Fibroblast of the conjunctiva (primary cell): ENCODE measurements at places on chromosomes 3 and 15.

- no peak for DNase-seq
These were observed 44.3 kb downstream of the IL5RA start for GRCh38 chr3:3065876-3066275.

- no peak for DNase-seq
These were observed 11.5 kb upstream of the ANKRD28 start for GRCh38 chr3:15809313-15809712.

- no peak for DNase-seq
These were observed 155.6 kb upstream of the STT3B start for GRCh38 chr3:31377045-31377642.

DNA sequence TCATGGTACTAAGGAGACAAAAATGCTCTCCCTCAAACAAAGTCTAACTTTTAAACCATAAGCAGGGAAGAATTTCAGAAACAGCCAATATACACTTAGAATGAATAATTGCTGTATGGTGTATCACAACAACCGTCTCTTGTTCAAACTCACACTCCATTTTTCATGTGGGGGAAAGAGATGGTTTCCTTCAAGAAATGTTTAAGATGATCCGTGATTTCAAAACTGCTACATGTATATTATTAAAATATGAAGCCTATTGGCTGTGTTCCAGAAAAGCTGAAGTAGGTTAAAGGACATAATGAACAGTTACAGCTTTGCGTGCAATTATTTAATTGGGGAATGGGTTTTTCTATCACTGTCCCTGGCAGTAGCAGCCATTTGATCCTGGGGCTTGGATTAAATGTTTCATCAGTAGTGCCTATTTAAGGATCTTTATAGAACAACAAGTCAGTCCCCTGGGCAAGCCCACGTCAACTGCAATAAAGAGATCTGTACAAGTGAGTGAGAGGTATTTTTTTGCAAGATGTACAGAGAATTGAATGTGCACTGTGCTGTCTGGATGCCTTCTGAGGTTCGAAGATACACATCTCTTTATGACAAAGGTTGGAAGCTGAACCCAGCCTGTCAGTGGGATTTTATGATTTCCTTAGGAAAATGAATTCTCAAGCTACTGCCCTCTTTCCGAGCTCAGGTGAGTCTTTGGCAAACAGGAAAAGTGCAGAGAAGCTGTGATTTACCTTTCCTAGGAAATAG is 337.2 kb upstream of the RARB start:
- no peak for DNase-seq

DNA sequence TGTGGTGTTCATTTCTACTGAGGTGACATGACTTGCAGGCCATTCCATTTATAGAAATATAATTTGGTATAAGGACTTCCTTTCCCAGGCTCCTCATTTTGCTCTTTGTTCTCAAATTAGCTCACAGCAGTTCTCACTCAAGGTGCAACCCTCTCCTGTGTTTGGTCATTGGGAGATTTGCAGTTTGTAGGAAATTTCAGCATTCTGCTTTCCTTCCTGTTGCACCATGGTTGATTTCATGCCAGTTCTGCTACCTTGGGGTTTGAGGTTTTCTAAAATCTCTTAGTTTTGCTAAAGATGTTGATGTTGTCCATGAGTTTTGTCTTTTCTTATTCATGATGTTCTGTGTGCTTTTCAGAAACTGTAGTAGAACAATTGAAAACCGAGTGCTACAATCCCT is 65.7 kb upstream of the PROK2 start:
- no peak for DNase-seq

DNA sequence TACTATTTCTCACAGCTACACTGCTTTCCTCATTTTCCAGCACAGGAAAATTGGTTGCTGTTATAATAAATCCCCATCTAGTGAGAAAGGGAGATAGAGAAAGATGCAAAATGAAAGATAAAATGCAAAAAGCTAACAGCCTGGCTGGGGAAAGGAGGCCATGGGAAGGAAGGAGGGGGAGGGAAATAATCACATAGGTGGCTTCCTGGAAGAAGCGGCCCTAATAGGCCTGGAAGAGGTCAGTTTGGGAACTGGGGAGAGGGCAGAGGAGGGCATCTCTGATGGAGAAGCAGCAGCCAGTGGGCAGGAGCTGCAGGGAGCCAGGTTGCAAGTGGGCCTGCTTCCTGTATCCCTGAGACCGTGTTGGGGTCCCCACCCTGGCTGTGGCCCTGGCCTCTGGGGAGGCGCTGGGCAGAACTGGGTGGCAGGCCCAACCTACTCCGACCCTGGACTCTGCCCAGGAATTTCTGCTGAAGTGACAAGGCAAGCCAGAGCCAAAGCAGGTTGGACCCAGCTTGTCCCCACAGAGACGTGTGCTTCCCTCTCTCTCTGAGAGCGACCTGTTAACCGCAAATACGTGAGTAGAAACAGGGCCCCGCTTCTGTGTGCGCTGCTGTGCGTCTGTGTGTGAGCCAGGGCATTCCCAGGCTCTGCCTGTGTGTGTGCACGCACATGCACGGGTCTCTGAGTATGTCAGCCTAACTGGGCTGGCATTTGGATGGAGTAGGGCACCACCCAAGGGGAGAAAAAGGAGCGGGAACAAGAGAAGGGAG is 1.9 kb downstream of the SLC28A1 start:
- no peak for DNase-seq

DNA sequence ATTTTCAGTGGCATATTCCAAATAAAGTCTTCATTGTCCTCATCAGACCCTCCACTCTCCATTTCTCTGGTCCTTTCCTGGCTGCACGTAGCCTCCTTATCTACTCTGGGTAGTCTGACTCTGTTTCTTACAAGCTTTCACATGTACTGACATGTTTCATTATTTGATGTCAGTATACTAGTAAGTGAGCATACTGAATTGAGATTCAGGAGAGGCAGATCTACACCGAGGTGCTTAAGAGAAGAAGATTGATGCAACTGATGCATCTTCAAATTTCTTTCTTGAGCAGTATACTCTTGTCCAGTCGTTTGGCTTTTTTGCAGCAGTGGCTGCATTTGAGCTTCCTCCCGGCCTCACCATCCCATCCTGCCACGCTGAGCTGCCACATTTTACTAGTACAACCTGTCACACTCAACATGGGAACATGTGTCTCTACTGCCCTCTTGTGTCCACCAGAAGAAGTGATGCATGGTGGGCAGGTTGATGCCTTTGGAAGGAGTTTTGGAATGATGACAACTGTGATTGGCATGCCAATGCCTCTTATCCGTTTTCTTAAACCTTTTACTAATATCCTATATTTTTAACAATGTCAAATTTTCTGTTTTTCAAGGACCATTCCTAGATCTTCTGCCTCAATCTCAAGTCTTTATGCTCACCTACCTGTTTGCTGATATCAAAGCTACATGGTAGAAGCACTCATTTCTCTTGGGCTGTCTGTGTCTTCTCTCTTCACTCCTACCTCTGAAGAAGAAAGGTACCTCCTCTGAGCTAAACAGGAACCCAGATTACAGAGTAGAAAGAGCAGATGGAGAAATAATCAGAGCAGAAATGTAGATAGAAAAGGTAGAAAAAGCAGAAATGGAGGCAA is 38.7 kb downstream of the GUCA1C start:
- DNase-seq, result peak; percentile 62

DNA sequence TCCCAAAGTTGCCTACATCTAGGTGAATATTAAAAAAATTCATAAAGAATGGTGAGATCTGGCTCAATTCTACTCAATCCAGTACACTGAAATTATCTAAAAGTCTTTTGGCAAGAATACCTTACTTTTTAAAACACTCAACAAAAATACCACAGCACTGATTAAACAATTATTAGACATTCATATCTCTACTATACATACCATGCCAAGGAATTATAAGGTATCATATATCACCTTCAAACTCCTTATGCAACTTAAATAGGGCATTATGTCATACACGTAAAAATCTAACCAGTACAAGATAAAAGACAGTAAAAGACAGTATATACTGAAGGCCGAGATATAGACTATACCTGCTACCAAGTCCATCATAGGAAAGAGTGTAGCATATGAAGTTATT is 6.1 kb upstream of the ANKRD28 start:
- DNase-seq, result no peak

GRCh38 chr3:95923496-95924210 is 890.7 kb upstream of the EPHA6 start:
- peak; percentile 94 for DNase-seq

GRCh38 chr3:126024049-126024854 is 55.3 kb downstream of the ROPN1B start:
- DNase-seq, result no peak

DNA sequence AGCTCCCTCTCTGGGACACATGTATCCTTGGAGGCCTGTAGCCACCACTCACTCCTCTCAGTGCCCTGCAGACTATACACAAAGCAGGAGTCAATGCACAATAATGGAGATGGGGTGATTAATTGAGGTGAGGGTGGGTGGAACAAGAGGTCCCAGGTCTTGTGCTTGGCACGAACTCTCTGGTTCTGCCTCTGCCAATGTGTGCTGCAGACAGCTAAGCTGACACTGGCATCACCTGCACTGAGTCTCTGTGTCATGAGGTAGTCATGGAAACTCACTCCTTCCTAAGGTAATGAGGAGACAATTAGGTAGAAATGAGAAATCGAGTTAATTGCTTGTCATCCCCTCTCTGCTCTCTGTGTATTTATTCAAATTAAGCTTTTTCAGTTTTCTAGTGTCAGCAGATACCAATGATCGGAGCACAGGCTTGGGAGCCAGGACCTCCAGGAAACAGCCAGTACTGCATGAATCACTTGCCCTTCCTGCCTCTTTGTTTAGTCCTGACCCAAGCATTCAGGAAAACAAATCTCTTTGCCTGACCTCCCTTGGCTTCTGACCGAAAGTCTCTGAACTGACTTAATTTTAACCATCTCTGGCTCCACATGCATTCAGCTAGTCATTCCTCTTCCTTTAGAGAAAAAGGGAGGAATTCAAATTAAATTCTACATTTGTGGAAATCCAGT is 56.7 kb downstream of the DRD3 start:
- DNase-seq, result no peak

- DNase-seq, result no peak
These were observed 648.5 kb upstream of the NR2F2 start for GRCh38 chr15:95681836-95682544.

DNA sequence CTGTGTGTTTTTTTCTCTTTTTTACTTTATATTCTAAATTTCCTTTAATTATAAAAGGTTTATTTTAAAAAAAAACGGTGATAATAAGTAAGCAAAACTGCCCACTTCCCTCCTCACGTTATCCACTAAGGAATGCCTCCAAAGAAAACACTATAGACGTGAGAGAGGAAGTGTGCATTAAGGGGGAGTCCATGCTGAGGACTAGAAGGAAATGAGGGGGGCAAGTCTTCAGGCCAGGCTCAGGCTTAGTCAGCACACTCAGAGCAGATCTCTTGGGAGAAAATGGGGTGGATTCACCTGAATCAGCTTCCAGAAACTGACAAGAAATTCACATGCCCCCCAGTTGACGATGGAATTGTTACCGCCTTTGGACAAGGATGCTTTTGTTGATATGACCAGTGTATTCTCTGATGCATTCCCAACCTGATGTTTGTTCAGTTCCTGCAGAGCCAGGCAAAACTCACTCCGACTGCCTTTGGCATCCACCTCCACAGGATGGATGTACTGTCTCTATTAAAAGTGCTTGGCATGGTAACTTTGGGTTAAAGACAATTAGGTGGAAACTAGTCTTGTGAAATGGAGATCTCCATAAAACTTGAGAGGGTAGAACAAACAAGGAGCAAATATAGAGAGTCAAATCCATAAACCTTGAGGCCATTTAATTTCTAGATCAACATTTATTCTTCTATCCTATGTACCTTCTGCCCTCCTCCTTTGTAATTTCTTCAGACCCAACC is 167.8 kb downstream of the MYRIP start:
- DNase-seq, result no peak

GRCh38 chr15:99090011-99090699 is 14.7 kb upstream of the SYNM start:
- DNase-seq, result no peak

GRCh38 chr15:41893422-41894250 is at the start of gene SPTBN5:
Gene SPTBN5 (minus strand): TSS chr15:41894053. CDS start chr15:41893497, 556 bp downstream.
- DNase-seq, result no peak

- no peak for DNase-seq
These were observed 39.8 kb downstream of the CEMIP start for GRCh38 chr15:80819001-80819400.

DNA sequence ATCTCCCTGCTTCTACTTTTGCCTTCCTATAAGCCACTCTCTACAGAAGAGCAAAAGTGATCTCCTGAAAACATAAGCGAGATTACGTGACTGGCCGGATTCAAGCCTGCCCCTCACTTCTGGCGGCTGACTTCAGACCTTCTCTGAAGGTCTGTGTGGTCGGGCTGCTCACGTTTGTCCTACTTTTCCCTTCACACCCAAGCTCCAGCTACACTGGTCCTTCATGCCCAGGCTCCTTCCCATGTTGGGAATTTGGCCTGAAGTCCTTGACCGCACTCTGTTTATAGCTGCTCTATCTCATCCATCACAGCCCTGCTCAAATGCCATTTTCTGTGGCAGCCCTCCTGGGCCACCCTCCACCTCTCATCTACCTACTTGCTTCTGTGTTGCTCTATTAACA is 6.7 kb upstream of the PLA2G4E start:
- DNase-seq, result no peak

GRCh38 chr3:10411598-10412332 is 90.9 kb upstream of the SEC13 start:
- DNase-seq, result no peak

GRCh38 chr3:99881121-99881524 is 63.5 kb downstream of the CMSS1 start:
- peak; percentile 38 for DNase-seq

DNA sequence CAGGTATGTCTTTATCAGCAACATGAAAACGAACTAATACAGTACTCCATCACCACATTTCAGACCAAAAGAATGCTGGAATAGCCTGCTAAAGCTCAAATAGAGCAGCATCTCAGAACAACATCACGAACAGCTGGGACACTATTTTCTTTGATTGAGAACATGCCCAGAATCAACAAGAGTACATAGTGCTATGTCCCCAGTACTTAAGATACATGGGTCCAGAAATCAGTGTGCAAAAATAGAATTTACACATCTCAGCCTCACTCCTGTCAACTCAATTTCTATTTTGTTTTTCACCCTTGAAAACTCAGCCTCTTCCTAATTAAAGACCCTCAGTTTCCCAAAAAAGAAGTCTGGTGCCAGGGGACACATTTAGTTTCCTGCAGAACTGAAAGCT is 753.9 kb downstream of the AGBL1 start:
- no peak for DNase-seq

DNA sequence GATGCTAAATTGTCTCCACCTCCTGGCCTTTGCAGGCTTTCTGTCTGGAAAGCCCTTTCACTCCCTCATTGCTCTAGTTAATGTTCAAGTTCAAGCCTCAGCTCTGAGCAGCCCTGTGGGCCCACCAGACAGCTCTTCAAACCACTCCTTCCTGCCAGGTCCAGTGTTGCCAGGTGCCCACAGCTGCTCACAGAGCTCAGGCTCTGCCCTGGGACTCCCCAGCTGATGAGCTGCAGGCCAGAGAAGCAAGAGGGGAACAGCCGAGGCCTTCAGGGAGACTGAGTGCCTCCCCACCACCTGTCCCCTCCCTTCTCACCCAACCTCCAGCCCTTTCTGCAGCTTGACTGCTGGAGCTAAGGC is 1.3 kb upstream of the ZBTB47 start:
- no peak for DNase-seq

- DNase-seq, result no peak
These were observed 12.8 kb downstream of the PYDC2 start for GRCh38 chr3:191473661-191474198.
